Kasumi-1 (cell line): ENCODE measurements at places on chromosomes 6 and 20.
A peak's percentile ranks its signal among the peaks of the same experiment; 100 is the strongest.

DNA sequence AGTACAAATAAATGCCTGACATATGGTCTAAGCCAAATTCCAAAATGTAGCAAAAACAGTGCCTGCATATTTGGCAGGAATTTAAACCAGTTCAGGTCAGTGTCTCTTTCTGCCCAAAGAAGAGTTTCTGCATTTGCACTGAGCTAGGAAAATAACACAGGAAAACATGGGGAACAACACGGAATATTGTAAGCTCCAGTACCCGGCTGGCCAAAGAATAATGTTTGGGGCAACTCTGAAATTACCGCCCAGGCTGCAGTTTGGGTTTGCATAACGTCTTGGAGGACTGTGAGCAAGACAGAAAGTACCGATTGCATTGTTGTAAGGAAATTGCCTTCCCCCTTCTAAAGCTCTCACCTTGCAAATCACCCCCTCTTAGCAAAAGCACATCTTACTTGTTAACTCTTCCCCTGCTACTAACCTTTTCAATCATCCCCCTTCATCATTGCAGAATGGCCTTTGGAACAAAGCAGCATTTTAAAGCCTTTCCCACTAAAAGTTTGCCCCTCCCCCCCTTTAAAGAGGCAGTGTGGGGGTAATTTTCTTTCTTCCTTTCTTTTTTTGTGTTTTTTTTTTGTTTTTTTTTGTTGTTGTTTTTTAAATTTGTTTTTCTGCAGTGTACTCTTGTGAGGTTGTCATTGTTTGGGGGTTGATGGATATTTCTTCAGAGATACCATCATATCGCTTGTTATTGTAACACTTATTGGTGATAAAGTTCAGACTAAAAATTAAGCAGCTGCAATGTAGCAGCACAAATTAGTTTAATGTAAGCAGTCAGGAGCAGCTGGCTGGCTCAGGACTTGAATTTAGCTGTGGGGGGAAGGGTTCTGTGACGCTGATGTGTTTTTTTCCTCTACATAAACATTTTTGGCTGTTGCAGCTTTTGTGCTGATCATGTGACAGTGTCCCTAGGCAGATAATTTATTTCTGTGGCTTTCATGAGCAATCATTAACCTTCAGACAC lies 100.0 kb upstream of the CITED2 start:
- no peak for DNase-seq

- no peak for DNase-seq
These were observed 65.2 kb upstream of the RSPO3 start for GRCh38 chr6:127053032-127053874.

DNA sequence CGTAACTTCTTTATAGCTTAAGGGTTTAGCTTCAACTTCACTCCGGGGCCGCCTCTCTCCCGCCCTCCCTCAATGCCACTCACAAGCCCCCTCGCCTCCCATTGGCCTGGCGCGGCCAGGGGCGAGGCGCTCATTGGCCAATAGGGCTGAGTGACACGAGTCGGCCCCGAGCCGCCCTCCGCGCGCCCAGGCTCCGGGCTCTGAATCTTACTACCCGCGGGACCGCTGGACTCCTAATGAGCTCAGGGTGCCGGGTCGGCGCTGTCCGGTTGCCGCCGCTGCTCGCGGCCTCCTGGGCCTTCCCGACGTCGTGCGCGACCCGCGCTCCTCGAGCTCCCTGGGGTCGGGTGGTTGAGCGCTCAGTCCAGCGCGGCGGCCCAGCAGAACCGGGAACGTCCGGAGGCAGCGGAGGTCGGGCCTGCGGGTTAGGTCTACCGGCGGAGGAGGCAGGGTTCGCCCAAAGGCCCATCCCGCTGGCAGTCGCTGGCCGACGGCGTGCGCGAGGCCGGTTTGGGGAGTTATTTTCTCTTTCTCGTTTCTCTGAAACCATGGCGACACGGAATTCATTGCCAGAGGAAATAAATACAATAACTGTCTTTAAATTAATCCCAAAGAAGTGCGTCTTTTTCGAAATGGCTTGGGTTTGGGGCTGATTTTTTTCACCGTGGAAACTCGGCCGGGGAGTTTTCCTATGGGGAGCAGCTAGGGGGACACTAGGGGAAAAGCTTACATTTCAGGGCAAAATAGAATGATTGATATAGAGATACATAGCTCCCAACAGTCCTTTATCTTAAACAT lies at the start of gene SIM1:
Gene SIM1, minus strand, starts transcription at position 19 of the 798 bp plus-strand sequence. CDS start 1,453 bp downstream, outside the sequence.
- DNase-seq = peak; percentile 45

DNA sequence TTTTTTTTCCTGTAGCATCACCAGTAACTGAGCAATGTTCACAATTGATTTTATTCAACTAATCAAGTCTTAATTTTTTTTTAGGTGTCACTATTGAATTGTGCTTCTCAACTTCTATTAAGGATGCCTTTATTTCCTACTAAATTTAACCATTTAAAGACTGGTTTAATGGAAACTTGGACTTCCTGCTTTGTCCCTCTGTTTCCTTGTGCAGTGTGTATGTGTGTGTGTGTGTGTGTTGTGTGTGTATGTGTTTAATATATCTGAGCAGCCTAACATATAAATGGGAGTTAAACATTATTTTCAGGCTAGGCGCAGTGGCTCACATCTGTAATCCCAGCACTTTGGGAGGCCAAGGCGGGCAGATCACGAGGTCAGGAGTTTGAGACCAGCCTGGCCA lies 1.8 kb downstream of the SERPINB6 start:
- no peak for DNase-seq

- DNase-seq = no peak
These were observed 10.7 kb downstream of the CLDN20 start for GRCh38 chr6:155274533-155274932.

DNA sequence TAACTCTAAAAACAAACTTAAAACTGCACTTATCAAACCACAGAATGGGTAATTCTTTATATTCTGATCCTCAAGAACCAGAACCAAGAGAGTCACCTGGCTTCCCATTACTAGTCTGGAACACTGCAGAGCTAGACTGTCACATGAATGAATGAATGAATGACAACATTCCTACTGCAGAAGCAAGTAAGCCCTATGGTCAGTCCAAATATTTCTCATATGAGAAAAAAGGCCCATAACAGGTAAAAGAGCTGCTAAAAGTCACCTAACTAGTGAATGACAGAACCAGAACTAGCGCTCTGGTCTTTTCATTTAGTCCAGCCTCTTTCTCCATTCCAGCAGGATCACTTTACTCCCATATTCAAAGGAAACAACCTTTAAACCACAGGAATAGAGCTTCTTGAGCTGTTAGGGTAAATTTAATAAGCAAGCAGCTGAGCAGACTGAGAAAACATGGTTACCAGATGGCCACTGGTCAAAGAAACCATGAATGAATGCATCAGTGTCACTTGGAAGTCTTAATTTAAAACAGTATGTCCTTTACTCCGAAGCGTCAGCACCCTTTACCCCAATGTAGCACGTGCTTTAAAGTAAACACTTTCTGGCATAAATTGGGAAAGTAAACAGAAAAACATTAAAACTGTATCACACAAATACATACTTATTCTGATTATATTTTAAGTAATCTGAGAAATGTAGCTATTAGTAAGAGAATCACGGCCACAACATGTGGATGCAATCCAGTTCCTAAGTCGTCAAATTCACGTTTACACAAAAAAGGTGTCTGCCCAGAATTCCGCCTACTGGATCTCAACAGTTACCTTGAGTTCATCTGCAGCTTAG lies 1.4 kb downstream of the PREP start:
- DNase-seq = no peak

- peak; percentile 88 for DNase-seq
These were observed at the start of gene SOX12 for GRCh38 chr20:325045-325888. Gene SOX12, plus strand, starts transcription at chr20:325552. Its CDS starts 373 bp downstream, at chr20:325925.

DNA sequence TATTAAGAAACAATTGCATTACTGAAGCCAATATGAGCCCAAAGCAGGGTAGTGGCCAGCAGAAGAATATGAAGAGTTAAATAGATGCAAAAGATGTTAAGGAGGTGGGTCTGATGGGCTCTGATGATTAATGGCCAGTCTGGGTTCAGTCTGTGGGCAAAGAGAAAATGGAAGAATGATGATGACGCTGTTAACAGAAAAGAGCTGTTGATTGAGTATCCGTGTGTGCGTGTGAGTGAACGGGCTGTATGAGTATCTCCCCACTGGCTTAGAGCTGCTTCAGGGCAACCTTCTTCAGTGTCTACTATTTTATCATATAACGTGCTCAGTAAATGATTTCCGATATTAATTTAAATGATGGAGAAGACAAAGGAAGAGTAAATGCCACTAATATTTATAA lies 723.3 kb upstream of the MAP3K7 start:
- no peak for DNase-seq

DNA sequence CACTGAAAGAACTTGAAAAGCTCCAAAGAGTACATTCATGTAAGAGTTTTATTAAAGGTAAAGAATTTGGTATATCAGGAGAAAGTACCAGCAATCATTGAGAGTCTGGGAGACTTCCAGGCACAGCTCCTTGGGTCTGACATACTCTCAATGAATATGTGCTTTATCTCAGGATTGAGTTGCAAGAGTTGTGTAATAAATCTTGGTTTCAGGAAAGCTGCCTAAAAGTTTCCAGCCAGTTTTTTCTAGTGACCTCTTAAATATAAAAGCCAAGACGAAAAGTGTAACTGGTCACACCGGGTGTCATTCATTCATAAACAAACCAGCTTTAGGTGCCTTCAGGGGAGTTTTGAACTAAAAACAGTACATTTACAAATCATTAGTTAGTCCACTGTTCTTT lies 21.6 kb upstream of the GJA1 start:
- no peak for DNase-seq

DNA sequence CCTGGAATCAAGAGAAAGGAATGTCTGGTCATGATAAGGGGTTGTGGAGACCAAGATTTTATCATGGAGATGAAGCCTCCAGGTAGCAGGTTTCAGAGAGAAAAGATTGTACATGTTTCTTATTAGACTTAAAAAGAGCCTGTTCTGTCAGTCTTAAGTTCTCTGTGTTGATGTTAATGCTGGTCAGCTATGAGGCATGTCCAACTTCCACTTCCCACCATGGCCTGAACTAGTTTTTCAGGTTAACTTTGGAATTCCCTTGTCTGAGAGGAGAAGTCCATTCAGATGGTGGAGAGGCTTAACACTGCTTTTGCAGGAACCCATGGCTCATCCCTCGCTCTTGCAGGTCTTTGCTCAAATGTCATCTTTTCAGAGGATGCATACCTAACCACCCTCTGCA lies 27.5 kb upstream of the TAB2 start:
- no peak for DNase-seq
